ENCODE measurements at places on chromosomes 13 and 19.

DNA sequence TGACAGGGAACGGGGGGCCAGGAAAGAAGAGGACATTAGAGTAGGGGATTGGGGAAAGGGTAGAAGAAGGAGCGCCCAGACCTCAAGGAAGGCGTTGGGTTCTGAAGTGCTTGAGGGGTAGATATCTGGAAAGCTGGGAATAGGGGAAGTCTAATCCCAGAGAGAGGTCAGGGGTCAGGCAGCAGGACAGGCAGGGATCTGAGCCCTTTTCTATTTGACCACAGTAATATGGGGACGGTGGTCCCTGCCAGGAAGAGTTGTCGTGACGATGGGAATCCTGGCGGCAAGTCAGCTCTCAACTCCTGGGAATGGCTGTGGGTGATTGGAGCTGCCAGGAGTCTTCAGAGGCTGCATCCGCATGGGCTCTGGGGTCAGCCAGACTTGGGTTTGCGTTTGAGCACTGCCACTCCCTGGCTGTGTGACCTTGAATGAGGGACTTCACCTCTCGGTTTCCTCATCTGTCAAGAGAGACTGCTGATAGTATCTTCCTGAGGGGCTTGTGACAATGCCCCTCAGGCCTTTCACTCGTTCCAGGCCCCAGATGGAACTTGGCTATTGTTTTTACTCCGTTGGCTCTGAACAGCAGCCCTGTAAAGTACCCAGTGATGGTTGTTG, 1.3 kb downstream of the AP2A1 start:
- no peak for DNase-seq

- DNase-seq = no peak
Measured at GRCh38 chr19:35442091-35442490, 6.0 kb upstream of the FFAR2 start.

DNA sequence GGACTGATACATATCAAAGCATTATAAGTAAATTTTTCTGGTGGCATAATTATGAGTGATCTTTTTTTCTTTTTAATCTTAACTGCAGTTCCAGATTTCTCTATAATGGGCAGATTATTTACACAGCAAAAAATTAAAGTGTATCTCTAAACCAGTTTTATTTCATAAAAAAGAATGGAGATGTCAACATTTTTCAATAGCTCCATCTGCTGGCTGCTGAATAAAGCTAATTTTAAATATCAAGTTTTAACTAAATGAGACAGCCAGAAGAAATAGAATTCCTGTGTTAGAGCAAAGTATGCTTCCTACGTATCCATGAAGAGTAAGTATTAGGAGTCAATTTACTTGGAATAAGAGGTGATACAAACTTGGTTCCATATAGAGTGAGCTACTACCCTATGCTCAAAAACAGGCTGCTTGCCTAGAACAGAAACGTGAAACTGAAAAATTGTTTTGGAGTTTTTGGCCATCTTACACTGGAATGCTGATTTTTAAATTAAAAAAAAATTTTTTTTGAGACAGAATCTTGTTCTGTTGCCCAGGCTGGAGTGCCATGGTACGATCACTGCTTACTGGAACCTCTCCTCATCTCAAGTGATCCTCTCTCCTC, 5.0 kb upstream of the PDS5B start:
- no peak for DNase-seq

DNA sequence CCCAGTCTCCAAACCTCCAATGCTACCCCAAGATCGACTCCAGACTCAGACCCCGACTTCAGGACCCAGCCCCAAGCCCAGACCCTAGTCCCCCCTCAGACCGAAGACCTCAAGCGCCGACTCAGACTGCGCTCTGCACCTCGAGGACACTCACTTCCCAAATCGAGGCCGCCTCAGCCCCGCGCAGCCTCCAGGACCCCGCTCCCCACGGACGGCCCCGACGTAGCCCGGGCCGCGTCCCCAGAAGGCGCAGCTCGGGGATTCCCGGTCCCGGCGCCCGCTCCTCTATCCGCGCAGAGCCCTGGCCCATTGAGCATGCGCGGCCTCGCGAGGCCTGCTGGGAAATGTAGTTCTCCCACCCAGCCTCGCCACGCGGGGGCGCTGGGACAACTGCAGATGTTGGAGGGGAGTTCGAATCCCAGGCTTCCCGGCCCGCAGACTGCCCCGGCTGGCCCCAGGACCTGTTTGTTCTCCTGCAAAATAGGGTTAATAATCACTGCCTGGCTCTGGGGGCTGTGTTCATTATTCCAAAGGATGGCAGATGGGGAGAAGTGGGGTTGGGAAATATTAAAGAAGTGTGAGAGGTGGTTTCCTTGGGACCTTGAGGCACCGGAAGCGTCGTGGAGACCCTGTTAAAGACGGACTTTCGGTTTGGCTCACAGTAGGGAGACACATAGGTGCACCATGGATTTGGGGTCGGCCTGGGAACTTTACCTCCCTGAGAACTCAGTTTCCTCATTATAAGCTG, at the start of gene APBA3:
APBA3 (minus strand) TSS at position 311 of the 748 bp plus-strand sequence. CDS start 1,428 bp downstream, outside the sequence.
- DNase-seq = peak; percentile 96

- no peak for DNase-seq
Measured at GRCh38 chr13:35894636-35895035, 236.5 kb downstream of the DCLK1 start.

DNA sequence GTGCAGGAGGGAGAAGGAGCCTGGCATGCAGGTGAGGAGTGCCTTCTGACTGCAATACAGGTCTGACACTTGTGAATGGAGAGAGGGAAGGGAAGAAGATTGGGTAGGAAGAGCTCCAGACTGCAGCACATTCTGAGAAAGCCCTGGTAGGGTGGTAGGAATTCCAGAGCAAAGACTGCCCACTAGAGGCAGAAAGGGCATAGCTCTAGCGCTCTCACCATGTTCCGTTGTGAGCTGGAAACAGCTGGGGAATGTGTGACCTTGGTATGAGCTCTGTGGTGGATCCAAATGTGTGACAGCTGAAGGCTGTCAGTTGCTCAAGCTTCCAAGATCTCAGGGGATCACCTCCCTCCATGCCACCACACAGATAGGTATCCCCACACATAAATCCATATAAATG, 2.9 kb upstream of the MTUS2 start:
- DNase-seq = no peak
